ENCODE measurements at places on chromosomes 12 and 14. TPM values are rescaled to one million over a fixed set of nuclear protein-coding genes. Genes with fewer than 3 reads are reported as not detected.

DNA sequence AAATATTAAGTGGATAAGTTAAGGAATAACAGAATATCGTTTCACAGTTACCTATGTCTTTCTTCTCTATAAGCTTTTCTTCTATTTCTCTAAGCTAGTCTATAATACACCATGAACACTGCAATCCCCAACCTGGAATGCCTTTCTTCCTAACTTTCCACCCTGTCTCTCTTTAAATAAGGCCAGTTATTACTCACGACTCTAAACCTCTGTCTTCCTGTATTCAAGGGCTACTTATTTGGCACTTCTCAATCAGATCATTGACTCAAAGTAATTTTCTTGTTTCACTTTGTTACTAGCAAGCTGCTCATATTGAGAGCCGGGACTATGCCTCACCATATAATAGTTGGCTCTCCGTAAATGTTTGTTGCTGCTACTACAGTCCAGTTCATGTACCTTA lies 13.5 kb downstream of the FERMT2 start:
- H3K4me1 ChIP-seq: no peaks in the 10 kb centered on the region
- no peak for DNase-seq
- no peaks in the 10 kb centered on the region for H3K27me3 ChIP-seq
- H3K4me3 ChIP-seq: no peak overlapping the region
- H3K36me3 ChIP-seq: no peaks in the 10 kb centered on the region

- no peaks in the 10 kb centered on the region for H3K27me3 ChIP-seq
- H3K4me1 ChIP-seq: no peaks in the 10 kb centered on the region
- H3K4me3 ChIP-seq: no peak overlapping the region
- DNase-seq: no peak
Observed at GRCh38 chr14:99329711-99330315, 57.8 kb upstream of the BCL11B start.

DNA sequence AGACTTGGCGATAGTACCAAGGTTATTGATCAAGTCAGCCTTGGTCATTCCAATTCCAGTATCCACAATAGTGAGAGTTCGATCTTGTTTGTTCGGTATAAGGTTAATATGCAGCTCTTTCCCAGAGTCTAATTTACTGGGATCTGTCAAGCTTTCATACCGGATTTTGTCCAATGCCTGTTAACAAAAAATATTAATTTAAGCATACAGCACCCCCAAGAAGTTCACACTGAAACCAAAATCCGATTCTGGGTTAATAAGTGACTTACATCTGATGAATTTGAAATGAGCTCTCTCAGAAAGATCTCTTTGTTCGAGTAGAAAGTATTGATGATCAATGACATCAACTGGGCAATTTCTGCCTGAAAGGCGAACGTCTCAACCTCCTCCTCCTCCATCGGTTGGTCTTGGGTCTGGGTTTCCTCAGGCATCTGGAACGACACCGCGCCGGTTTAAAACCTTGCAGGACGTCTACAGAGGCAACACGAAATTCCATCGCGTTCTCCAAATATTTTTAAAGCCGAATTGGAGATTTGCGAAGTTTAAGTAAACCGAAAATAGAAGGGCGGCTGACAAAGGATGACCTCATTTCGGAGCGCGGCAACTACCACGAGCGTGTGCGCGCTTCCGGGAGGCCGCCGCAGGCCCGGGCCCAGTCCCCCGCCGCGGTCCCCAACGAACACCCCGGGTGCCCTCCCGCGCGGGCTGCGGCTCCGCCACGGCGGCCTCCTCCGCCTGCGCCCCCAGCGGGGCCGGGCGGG lies 716 bp downstream of the HSP90AA1 start:
- H3K4me3 ChIP-seq: peak overlapping the region; percentile 79
- peaks cover 34% of the 10 kb centered on the region for H3K36me3 ChIP-seq
- peak; percentile 43 for DNase-seq
- peak overlapping the region; percentile 100 for H3K27ac ChIP-seq
- peaks cover 20% of the 10 kb centered on the region for H3K4me1 ChIP-seq

- DNase-seq: no peak
- no peak overlapping the region for H3K27ac ChIP-seq
- H3K27me3 ChIP-seq: no peaks in the 10 kb centered on the region
- no peaks in the 10 kb centered on the region for H3K36me3 ChIP-seq
- H3K4me3 ChIP-seq: no peak overlapping the region
Observed at GRCh38 chr14:53493860-53494259, 340.7 kb upstream of the DDHD1 start.

GRCh38 chr14:59272633-59273032 lies 84.2 kb downstream of the DAAM1 start:
- no peak for DNase-seq
- H3K4me1 ChIP-seq: peaks cover 3% of the 10 kb centered on the region
- no peaks in the 10 kb centered on the region for H3K36me3 ChIP-seq
- no peak overlapping the region for H3K27ac ChIP-seq

DNA sequence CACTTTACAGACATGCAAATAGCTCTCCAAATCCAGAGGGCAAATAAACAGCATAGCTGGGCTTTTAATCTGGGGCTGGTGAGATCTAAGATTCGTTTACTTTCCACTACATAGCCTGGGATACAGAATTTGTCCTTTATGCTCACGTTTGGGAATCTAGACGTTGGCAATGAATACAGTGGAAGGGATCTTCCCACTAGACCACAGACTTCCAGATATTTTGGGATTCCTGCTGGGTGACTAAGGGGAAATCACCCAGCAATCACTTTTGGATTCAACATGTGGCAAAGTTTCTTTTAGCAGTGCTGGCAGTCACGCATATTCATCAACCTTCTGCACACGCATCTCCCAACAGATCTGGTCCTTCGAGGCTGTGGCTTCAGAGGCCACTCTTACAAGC lies 23.5 kb downstream of the APPL2 start:
- no peaks in the 10 kb centered on the region for H3K27me3 ChIP-seq
- H3K27ac ChIP-seq: no peak overlapping the region
- peaks cover 15% of the 10 kb centered on the region for H3K36me3 ChIP-seq

Gene RBM23
- 93.6 TPM for total RNA-seq

Gene FITM1
- total RNA-seq: 1.3 TPM

Gene DNAI7
- total RNA-seq: 5.3 TPM

Data from kidney (tissue), 22 donors.